HS-27A (cell line): ENCODE measurements at places on chromosomes 3 and 15.

- DNase-seq = no peak
Measured at GRCh38 chr3:54122324-54123002, at the start of gene CACNA2D3. Gene CACNA2D3 (plus strand): TSS chr3:54122552.

DNA sequence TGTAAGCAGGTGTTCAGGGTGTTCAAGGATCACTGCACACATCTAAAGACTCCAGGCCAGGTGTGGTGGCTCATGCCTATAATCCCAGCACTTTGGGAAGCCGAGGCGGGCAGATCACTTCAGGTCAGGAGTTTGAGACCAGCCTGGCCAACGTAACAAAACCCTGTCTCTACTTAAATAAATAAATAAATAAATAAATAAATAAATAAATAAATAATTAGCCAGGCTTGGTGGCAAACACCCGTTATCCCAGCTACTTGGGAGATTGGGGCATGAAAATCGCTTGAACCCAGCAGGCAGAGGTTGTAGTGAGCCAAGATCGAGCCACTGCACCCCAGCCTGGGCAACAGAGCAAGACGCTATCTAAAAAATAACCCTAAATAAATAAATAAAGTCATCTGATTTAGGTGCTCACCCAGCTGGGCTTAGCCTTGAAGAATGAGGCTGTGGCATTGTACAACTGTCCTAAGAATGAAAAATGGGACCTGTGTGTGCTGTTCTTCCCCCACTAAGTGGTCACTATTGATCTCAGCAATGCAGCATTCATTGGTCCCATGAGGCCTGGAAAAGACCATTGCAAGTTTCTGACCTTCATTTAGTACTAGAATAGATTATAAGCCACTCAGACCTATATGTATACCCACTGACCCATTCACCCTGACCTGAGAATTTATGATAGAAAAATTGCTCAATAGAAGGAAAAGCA is 82.8 kb upstream of the ABHD17C start:
- no peak for DNase-seq

DNA sequence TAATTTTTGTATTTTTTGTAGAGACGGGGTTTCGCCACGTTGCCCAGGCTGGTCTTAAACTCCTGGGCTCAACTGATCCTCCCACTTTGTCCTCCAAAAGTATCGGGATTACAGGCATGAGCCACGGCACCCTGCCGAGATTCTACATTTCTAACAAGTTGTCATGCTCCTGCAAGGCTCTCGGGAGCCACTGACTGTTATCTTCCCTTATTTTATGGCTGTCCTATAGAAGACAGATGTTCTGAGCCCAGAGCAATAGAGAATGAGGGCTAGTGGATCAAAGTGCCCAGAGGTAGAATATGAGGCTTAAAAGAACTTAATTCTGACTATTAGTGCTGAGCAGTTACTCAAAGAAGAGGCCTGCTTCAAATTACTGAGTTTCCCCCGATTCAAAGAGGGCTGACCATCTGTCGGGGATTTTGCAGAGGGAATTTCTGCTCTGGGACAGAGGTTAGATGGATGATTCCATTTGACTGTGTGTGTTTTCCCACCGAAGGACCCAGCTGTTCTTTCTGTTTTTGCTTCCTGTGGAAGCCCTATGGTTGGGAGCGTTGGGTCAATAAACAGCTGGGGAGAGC is 39.5 kb downstream of the ITPR1 start:
- DNase-seq = no peak

GRCh38 chr3:111324151-111324550 is 217.8 kb upstream of the CD96 start:
- no peak for DNase-seq

DNA sequence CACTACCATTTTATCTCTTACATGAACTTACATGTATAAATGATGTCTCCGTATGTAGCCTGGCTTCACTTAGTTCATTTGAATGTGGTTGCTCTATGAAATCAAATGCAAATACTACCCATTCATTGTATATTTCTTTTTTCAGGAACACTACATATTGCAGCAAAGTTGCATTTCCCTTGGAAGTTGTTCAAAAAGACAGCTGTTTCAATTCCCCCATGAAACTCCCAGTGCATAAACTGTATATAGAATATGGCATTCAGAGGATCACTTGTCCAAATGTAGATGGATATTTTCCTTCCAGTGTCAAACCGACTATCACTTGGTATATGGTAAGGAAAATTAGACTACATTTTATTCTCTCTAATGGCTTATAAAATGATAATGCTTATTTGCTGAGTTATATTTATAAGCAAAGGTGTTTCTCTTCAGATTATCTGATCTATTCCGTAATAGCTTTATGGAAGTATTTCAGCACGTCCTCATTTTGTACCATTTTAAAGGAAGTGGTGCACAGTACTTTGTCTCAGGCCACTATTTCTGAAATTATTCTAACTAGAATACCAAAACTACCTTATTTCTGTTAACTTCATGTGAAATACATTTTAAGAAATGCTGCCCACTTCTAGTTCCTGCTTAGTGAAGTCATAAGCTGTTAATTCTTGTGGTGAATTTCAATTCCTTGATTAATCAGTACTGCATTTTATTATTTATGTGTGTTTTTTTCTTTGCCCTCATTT is 95.1 kb downstream of the IL1RAP start:
- no peak for DNase-seq

DNA sequence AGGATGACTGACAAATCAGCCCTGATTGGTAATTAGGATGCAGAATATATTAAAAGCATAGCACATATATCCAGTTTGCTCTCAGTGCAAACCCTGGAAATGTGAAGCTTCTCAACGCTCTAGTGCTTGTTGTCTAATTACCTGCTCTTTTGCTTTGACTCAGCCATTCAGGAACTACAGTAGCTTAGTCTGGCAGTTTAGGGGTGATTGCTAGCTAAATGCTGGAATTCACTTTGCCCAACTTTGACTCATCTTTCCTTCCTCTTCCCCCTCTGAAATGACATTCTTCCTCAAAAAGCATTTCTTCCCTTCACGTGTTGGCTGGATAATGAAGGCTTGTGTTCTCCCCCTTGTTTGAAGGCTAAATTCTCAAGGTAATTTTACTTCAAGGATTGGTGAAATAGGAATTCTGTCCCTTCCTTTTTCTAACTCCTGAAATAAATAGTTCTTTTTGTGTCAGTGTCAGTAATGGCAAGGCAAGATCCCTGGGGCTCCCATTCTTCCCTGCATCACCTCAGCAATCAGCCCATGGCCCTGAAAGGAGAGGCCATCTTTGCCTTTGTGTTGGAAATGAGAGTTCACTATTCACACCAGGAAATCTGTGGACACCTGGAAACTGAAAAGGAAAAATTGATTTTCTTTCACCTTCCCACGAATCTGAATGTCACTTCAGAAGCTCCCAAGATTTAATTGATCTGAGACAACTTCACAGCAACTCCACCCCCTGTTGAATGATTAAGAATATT is 103.6 kb downstream of the ECT2 start:
- no peak for DNase-seq

GRCh38 chr3:127889461-127889863 is 25.6 kb upstream of the KBTBD12 start:
- no peak for DNase-seq

DNA sequence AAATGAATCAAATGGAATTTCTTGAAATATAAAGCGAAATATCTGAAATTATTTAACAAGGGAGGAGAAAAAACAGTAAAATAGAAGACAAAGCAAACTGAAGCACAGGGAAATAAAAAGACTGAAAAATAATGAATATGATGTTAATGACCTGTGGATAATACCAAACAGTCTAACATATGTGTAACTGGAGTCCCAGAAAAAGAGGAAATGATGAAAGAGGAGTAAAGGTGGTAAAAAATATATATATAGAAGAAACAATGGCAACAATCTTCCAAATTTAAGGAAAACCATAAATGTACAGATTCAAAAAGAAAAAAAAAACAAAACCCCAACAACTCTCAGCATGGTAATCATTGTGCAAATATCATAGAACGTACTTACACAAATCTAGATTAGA is 21.2 kb downstream of the UBE3A start:
- DNase-seq = no peak
